Activated T-cell treated with anti-CD3 and anti-CD28 coated beads, Interleukin-2, amount 50 U/mL, for 72 hours (primary cell): ENCODE measurements at places on chromosomes 13 and 19.

DNA sequence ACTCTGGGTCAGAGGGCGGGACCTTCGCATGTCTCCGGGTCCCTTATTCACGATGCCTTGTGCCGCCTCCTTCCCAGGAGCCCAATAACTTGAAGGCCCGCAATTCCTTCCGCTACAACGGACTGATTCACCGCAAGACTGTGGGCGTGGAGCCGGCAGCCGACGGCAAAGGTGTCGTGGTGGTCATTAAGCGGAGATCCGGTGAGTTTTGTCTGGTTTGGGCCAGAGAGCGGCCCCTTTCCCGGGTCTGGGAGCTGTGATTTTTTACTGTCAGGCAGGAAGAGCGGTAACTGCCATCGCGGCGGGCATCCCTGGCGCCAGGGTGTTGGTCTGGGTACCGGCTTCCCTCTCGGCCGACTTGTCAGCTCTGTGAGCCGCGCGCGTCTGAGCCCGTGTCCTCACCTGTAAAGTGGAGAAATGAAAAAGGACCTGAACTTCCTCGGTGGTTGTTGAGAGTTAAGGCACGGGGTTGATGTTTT lies 800 bp downstream of the RPL28 start:
- no peak for DNase-seq

DNA sequence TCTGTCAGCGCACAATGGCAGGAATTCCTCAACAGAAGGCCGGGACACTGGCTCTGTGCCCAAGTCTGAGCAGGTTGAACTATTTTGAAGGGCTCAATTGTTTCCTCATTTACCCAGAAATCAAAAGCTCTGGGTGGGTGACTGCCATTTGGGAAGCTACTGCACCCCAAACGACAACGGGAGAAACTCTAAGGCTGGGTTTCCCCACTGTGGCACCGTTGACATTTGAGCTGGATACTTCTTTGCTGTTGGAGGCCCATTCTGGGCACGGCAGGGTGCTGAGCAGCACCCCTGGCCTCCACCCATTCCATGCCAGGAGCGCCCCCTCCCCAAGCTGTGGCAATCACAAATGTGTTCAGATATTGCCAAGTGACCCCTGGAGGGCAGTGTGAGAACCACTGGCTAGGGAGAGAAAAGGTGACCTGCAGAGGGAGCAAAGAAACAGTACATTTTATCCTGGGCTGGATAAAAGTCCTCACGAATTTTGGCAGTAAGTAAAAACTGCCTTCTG lies 62.5 kb downstream of the RFX2 start:
- DNase-seq, result no peak

- DNase-seq, result no peak
Observed at GRCh38 chr13:43401361-43401760, 378.0 kb downstream of the DNAJC15 start.

GRCh38 chr19:32607479-32607878 lies 26.5 kb downstream of the PDCD5 start:
- DNase-seq, result no peak

- no peak for DNase-seq
Observed at GRCh38 chr19:8608941-8609278, 1.6 kb downstream of the ADAMTS10 start.

DNA sequence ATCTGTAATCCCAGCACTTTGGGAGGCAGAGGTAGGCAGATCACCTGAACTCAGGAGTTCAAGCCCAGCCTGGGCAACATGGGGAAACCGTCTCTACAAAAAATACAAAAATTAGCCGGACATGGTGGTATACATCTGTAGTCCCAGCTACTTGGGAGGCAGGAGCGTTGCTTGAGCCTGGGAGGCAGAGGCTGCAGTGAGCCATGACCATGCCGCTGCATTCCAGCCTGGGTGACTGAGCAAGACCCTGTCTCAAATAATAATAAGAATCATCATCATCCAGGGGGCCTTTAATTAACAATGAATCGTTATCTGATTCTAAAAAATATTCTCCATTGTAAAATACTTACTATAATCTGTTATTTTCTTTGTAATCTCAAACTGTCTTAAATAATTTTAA lies 283.4 kb downstream of the DACH1 start:
- DNase-seq, result no peak

GRCh38 chr13:28048768-28049167 lies 51.6 kb downstream of the FLT3 start:
- no peak for DNase-seq

DNA sequence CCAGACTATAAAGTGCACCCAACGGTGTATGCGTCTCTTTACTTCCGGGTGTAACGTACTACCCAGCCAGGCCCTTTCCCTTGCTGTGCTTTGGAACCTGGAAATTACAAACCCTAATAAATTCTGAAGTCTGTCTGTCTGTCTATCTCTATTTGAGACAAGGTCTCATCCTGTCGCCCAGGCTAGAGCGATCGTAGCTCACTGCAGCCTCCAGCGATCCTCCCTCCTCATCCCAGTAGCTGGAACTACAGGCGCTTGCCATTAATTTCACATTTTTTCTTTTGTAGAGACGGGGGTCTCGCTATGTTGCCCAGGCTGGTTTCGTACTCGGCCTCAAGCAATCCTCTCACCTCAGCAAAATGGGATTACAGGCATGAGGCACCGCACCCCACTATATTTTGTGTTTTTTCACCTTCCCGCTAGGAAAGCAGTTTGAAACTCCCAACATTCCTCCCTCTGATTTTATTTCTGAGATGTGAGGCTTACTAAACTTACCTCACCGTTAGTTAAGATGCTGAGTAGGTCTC lies 469 bp upstream of the RNF6 start:
- DNase-seq, result no peak

- DNase-seq, result no peak
Observed at GRCh38 chr13:43815204-43815603, 28.4 kb upstream of the ENOX1 start.
